ENCODE measurements at places on chromosomes 2 and 18.

GRCh38 chr2:217066510-217067270 lies 206.8 kb upstream of the TNP1 start:
- DNase-seq, result no peak

DNA sequence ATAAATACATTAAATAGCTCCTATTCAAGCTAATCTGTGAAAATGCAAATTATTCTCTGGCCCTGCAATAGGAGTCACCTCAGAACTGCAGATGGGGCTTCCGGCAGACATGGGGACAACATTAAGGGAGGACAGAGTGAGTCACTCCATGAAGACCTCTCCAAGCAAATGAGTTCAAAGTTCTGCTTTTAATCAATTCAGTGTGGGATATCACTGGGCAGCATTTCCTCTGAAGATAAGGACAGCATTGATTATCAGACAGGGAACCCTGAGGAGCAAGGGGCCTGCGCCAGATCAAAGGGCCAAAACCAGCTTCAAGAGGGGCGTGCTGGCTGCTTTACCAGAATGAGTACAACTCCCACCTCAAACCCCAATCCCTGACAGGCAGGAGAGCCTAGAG lies 356.9 kb upstream of the KLHL29 start:
- DNase-seq, result no peak

DNA sequence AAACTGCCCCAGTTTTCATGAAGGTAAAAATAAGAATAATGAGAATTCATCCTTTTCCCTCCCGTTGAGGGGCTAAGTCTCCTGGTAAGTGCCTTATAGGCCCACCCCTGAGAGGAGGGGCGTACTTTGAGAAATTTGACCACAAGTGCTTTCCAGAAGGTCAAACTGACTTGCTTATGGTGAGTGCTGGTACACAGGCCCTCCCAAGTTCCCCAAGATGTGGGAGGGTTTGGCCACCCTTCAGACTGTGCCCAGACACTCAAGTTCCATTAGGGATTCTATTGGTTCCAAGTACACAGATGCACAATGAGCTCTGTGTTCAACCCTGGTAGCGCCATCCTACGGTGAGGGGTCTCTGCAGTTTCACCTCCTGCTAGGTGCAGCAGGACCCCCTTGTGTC lies 205.1 kb downstream of the CTIF start:
- no peak for DNase-seq

- DNase-seq, result no peak
Measured at GRCh38 chr2:236818281-236819045, 248.8 kb downstream of the ACKR3 start.

- DNase-seq, result no peak
Measured at GRCh38 chr2:31886700-31887099, 124.1 kb downstream of the MEMO1 start.

DNA sequence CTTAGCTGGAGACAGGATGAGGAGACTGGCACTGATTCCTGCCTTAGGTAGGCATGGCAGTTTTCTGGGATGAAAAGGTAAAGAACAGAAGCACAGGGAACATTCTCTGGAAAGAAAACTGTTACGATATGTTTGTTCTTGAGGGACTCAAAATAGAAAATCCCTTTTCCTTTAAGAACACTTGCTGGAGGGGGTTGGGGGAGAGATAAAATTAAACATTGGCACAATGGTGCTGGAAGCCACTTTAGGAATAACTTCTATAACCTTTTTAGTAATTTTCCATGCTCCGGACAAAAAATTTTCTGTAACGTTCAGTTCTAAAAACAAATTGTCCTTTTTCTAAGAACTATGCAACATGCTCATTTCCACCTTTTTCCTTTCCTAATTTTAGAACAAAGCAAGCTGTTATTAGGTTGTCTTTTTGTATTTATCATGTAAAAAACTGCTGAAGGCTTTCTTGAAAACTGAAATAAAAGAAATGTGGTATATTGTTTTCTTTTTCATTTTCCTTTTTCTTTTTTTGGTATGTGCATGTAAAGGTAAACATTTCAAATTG lies 343.8 kb downstream of the EPHA4 start:
- DNase-seq, result no peak

DNA sequence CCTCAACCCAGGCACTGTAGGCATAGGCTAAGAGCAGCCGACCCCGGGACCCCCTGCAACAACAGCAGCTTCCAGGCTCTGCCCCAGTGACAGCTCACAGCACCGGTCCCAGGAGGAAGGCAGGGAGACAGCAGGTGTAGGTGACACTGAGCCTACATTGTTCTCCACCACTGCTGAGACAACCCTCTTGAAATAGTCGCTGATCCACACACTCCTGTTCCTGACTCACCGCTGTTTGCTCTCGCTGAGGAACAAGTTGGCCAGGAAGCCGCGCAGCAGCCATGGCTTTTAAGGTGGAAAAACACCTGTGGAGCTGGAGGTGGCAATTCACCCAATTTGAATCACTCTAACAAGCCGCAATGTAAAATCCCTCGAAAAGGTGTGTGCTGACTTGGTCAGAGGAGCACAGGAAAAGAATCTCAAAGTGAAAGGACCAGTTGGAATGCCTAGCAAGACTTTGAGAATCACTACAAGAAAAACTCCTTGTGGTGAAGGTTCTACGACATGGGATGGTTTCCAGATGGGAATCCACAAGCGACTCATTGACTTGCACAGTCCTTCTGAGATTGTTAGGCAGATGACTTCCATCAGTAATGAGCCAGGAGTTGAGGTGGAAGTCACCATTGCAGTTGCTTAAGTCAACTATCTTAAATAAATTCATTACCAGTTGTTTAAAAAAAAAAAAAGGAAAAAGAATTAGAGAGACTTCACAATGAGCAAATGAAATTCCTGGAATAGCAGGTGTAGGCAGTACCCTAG lies 167.5 kb downstream of the ARL4C start:
- no peak for DNase-seq

DNA sequence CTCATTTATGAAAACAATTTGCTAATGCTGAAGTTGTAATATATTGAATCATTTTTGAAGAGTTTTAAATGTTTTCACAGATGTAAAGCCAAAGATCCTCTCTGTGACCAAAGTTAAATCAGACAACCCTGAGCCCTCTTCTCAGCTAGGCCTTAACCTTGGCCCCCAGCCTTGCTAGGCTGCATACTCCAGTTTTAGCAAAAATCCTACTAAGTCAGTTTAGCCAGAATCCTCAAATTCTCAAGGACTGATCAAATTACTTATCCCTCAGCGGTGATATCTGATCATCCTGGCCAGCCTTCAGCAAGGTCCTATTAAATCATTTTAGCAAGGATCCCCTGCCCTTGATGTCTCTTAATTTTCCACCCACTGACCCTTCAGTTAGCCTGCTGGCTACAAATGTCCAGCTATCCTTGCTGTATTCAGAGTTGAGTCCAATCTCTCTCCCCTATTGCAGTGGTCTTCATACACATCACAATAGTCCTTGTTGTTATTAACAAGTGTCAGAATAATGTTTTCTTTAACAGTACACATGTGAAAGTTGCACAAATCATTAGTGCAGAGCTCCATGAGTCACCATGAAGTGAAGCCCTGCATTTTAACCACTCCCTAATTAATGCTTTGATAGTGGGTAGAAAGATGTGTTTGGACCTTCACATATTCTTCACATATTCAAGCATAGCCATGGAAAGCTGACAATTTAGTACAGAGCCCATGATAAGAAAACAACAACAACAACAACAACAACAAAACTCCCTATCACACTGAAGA lies 206.4 kb downstream of the NBAS start:
- DNase-seq, result no peak

GRCh38 chr2:134118279-134119116 lies 135.4 kb upstream of the MGAT5 start:
- peak; percentile 92 for DNase-seq

GRCh38 chr2:67652679-67653078 lies 255.5 kb downstream of the ETAA1 start:
- no peak for DNase-seq

DNA sequence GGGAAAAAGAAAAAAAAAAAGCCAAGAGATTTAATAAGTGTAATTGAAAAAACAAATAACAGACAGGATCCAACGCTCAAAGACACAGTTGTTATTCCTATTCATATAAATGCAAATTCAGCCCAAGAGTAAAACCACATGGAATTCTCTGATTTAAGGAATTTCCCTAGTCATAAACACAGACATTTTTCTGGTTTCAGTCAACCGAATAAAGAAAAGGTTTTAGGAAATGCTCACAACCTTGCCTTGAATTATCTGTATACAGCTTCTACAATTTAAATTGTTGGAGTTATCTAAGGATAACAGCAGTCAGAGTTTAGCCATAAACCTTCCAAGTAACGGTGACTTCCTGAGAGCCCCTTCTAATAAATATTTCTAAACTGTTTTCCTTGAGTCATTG lies 122.7 kb downstream of the VWC2L start:
- DNase-seq, result no peak

DNA sequence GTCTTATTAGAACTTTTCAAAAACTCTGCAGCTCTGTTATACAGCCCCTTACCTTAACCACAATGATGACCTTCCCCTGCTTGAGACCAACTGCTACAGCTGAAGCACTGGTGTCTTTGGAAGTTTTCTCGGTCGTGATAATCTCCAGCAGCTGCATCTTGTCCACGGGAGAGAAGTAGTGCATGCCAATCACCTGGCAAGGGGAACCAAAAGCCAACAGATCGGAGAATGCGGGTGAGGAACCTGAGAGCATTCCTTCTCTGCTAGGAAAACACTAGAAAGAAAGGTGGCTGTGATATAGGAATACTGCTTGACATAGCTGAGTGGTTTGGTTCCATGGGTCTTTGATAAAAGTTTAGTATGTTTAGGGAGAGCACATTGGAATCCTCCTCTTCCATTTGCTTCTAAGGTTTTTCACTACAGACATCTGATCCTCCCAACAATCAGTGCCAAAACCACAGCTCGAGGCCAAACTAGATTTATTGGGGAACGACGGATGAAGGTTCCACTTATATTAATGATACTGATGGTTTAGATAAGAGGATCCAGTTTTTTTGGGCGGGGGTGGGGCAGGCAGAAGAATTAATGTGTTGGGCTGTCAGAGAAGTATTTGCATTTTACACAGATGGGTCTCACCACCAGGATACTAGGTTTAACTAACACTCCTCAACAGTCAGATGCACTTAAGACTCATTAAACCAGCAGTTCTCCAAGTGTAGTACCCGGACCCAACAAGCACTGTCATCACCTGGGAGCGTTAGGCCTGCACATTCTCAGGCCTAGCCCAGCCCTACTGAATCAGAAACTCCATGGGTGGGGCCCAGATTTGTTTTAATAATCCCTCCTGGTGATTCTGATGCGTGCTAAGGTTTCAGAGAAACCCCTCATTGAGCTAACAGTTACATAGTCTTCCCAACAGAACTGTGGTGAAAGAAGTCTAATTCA lies 22.4 kb downstream of the GAREM2 start:
- DNase-seq, result no peak

Data from aorta (tissue), 5 donors.